ENCODE measurements at places on chromosomes 4 and X.

DNA sequence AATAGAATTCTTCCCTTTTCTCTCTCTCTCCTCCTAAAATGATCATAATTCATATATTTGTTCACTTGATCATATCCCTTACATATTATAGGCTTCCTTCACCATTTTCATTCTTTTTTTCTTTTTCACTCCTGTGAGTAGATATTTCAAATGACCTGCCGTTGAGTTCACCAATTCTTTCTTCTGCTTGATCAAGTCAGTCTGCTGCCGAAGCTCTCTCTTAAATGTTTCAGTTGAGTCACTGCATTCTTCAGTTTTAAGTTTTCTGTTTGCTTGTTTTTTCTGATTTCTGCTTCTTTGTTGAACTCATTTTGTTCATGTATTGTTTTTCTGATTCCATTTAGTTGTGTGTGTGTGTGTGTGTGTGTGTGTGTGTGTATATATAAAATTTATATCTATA is 354.3 kb downstream of the GPAT3 start:
- DNase-seq: peak; percentile 61

- DNase-seq: no peak
Observed at GRCh38 chr4:183977707-183978106, 72.6 kb downstream of the STOX2 start.

DNA sequence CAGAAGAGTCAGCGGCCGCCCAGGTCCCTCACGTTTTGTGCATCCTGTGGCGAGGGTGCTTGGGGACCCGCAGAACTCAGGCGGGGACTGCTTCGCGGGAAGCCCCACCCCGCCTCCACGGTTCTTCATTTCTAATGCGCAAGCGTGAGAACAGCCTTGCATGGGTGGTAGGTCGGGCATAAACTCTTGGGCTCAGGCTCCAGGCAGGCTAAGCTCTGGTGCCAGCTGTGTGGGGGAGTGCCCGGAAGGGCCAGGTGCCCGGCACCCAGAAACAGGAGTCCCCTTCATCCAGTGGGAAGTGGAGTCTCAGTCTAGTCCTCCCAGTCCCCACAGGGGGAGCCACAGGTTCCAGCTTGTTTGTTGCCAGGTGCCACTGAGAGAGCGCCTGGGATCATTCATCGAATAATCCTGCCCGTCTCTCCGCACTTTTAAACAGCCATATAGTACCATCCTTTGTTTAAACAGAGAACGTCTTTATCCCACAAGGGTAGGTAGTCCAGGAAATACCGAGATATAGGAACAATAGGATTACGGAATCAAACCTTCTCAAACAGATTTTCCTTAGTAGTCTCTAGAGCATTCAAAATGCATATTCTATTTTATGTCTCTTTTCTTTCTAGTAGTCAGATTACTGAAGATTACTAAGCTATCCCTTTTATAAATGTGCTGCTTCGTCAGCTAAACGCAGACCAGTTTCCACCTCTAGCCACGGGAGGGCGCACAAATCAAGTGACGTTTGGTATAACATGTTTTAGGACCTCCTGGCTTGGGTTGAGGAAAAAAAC is 12.7 kb upstream of the RBBP7 start:
- DNase-seq: peak; percentile 69

DNA sequence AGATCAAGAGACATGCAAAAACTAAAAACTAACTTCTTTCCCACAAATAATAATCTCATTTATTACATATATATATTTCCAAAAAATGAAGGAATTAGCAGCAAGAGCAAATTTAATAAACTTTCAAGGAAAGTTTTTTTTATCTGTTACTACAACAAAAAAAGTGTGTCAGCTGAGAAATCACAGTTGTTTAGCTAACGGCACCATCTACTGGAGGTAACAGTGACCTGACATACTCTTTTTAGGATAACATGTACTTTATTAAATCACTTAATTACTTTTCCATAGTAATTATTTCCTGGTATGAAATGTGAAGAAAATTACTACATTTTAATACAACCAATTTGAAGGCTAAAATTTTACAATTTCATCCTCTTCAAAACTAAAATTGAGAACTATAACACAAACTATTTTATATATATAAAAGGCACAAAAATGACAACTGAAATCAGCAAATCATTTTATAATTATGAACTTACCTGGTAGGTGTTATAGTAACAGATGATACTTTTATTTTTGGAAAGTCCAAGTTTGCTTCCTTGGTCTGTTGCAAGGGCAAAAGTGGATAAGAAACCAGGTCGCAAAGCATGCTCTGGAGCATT is 9.1 kb downstream of the LAMTOR3 start:
- peak; percentile 32 for DNase-seq

DNA sequence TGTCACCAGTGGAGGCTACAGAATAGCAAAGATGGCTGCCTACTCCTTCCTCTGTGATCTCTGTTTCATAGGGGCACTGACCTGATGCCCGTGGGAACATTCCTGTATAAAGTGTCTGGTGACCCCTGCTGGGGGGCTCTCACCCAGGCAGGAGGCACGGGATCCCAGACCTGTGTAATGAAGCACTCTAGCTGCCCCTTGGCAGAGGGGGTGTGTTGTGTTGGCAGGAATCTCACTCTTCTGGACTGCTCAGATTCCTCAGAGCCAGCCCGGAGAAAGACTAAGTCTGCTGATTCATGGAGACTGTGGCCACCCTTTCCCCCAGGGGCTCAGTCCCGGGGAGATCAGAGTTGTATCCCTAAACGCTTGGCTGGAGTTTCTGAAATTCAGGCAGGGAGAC is 648.3 kb downstream of the SPRY1 start:
- no peak for DNase-seq

DNA sequence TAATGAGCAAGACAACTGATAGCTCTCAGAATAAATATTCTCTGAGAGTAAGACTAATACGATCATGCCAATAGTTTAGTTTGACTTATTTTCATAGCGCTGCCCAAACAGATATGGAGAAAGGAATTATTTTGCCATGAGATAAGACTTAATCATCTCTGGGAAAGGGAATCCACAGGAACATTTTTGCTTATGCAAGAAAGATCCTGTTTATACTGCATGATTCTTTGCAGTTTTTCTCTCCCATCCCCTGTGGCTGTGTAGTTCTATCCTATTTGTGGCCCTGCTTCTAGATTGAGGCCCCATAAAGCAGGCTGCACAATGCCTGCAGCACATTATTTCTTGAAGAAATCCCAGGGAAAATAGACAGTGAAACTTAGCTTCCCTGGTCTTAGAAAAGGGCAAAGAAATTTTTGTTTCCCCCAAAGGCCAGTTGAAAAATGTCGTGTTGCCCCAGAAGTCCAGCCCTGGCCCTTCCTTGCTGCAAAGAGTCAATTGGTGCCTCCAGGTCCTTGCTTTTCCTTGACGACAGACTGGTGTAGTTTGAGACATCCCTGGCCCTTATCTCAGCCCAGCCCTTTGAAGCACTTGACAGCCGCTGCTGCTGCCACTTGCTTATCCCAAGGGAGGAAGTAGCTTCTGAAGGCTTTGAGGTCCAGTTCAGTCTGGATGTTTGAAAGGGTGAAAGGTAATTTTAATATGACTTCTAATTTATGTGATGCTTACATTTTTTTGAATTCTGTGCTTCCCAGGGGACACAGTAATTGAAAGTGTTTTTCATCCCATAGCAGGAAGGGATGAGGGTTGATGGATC is 45.0 kb upstream of the SH3RF1 start:
- peak; percentile 75 for DNase-seq

- no peak for DNase-seq
Observed at GRCh38 chrX:34629572-34629971, 27.5 kb downstream of the TMEM47 start.

DNA sequence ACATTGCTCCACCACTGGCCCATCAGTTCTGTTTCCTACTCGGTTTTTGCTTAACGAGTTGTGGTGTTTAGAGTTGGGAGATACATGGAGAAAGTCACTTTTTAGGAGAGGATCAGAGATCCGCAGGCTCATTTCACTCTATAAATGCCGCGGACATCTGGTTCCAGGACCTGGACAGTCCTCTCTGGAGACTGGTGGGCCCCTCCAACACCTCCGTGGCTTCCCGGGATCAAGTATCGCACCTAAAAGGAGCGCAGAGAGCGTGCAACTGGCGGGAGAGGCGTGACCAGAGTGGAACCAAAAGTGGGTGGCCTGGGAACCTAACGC is 9.9 kb upstream of the CLTRN start:
- no peak for DNase-seq

DNA sequence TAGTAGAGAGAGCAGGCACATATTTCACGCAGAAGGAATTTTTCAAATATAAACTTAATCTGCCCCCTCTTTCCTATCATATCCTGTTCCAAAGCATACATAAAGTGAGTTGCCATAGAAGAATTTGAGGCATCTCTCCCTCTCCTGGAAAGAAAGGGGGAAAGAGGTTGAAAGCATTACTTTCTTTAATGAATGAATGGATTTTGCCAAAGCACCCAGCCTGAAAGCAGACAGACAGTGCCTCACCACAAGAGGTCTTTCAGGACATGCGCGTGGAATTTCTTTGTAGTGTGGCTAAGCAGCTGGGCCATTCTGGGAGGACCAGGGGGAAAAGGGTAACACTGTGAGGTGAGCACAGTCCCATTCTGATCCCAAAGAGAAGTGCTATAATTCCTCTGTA is 651.4 kb downstream of the IQCM start:
- peak; percentile 82 for DNase-seq

DNA sequence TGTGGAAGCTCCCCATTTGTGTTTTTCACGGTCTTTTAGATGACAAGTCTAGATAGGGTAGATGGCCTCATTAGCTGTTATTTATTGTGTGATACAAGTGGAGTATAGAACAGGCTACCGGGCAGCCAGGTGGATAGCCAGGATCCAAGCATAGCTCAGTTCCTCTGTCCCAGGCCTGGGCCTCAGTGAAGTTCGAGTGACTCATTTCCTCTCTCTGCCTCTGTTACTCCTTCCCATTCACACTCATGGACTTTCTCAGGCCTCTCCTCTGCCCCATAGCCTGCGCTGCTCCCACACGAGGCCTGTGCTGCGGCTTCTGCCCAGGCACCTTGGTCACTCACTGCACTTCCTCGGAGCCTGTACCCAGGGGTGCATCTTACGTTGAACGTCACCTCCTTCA is 54.5 kb downstream of the TENM3 start:
- peak; percentile 80 for DNase-seq

DNA sequence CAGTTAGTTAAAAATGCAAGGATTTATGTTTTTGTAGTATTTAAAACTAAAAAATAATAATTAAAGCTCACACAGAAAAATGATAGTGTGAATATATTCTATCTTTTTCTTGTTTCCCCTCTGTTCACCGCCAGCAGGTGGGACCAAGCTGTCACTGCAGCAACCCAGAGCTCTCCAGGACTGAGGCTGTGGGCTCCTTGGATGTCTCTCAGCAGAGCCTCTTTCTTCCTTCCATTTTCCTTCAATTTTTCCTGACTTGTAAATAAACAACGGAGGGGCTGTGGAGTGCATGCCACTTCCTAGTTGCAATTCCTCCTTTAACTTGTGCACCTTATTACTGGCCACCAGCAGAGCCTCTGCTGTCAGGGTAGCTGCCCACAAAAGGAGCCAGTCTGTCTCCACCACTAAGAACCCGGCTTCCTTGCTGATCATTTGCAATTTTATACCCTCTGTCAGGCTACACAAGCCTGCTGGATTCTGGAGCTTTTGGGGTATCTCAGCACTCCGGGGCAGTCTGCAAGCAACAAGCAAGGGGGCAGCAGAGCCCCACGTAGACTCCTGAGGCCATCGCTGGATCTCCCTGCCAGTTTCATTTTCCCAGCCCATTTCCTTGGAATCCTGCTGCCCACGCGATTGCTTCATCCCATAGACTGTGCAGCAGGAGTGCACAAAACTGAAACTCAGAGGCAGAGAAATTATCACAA is 1467.4 kb downstream of the C4orf33 start:
- DNase-seq: peak; percentile 51

- DNase-seq: no peak
Observed at GRCh38 chr4:17997129-17997528, 24.4 kb downstream of the LCORL start.

DNA sequence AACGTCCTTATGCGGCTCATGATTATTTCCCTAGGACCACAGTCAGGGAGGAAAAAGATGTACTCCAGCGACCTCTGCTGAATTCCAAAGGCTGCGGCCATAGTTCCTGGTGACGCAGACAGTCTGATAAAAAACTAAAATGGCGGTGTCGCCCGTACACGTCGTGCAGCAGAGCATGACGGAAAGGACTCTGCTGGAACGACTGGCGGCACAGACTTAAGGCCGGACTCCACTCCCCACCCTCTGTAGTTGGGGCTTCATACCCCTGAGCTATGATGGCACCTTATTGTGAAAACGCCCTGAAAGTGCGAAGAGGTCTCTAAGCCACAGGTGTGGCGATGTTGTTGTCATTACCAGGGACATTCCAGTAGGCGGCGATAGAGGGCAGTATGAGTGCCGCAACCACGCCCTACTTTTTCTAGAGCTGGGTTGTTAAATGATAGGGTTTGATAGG is 90.0 kb upstream of the EDA2R start:
- DNase-seq: peak; percentile 67

DNA sequence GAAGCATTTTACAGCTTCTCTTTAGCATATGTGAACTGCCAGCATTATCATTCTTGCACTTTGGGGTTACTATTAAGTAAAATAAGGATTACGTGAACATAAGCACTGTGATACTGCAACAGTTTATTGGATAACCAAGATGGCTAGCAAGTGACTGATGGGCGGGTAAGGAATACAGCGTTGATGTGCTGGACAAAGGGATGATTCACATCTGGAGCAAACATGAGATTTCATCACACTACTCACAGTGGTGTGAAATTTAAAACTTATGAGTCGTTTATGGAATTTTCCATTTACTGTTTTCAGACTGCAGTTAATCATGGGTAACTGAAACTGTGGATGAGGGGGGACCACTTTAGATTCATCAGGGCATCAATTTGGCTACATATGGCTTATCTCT is 16.0 kb downstream of the NBDY start:
- DNase-seq: peak; percentile 84

DNA sequence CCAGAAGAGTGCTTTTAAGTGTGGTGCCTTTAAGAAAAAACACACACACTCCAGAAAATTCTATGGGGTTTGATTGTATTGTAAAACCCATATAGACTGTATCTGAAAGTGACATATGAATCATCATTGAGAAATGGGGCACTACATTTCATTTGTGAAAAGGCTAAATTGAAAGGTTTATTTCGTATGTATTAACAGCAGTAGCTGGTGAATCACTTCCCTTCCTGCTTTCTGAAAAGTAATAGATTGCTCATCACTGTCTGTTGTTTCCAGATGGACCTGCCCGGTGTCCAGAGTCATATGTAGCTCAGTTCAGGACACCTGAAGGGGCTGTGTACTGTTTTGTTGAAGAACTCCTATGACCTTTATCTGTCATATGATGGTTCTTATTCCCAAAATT is 28.1 kb upstream of the HPRT1 start:
- DNase-seq: peak; percentile 68

- DNase-seq: peak; percentile 88
Observed at GRCh38 chrX:19889582-19890342, 2.4 kb upstream of the SH3KBP1 start.

- no peak for DNase-seq
Observed at GRCh38 chr4:45693746-45694145, 430.1 kb downstream of the GABRG1 start.
